ENCODE measurements at places on chromosomes 5 and 9. TPM values are rescaled to one million over a fixed set of nuclear protein-coding genes. Genes with fewer than 3 reads are reported as not detected.
A peak's percentile ranks its signal among the peaks of the same experiment; 100 is the strongest.

TXN gene
- 287 TPM for polyA plus RNA-seq

PCBD2 gene
- polyA plus RNA-seq, result 15.3 TPM

SPATA31A3 gene
- polyA plus RNA-seq, result not detected

TRIM41 gene
- 3.4 TPM for polyA plus RNA-seq

GABRA6 gene
- not detected for polyA plus RNA-seq

ZBTB43 gene
- 38.3 TPM for polyA plus RNA-seq

F12 gene
- polyA plus RNA-seq, result 13.6 TPM

SET gene
- 227 TPM for polyA plus RNA-seq

CYSRT1 gene
- 6.6 TPM for polyA plus RNA-seq

DNA sequence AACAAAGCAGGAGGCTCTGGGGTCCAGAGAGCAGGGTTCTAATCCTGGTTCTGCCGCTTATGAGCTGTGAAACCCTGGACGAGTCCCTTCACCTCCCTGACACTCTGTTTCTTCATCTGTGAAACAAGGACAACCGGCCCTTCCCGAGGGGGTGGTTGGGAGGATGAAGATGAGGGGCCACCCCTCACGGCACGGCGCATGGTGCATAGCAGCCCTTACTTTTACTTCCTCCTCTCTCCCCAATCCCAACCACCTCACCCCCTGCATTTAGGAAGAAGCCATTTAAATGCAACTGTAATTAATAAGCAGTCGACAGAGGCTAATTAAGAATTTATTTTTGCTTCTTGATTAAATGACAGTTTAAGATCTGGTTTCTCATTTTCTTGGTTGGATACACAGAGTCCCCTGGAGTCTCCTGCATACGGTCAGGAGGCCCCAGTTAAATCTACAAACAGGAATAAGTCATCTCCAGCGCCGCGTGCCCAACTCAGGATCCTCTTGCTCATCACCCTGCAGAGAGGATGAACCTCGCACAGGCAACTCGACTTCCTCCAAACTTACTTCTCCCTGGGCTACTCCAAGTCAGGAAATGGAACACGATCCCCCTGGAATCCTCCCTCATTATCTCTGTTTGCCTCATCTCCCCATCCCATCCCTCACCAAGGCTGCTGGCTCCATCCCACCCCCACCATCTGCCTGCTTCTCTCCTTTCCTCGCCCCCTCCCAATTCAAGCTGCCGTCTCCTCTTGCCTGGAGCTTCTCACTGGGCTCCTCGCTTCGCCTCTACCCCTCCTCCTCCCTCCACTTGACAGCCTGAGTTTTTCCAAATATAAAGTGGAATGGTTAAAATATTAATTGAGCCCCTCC, 95.9 kb downstream of the HRH2 start:
- no peak for DNase-seq

- peak; percentile 45 for DNase-seq
Measured at GRCh38 chr9:36165826-36166167, 3.4 kb upstream of the CCIN start.

DNA sequence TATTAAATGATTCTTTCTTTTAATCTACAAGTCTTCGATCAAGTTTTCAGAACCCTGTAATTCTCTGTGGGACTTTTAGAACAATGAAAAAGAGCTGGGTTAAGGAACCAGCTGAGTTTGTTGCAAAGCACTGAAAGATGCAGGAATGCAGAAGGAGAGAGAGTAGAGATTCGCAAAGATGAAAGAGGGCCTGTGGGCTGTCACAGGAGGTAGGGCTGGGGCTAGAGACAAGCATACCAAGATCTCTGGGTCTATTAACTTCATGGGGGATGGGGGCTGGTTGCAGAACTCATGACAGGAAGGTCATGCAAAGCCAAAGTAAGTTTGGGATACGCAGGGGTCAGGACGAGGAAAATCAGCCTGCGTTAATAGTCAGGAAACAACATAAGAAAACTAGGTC, 81.8 kb downstream of the LURAP1L start:
- DNase-seq, result no peak

DNA sequence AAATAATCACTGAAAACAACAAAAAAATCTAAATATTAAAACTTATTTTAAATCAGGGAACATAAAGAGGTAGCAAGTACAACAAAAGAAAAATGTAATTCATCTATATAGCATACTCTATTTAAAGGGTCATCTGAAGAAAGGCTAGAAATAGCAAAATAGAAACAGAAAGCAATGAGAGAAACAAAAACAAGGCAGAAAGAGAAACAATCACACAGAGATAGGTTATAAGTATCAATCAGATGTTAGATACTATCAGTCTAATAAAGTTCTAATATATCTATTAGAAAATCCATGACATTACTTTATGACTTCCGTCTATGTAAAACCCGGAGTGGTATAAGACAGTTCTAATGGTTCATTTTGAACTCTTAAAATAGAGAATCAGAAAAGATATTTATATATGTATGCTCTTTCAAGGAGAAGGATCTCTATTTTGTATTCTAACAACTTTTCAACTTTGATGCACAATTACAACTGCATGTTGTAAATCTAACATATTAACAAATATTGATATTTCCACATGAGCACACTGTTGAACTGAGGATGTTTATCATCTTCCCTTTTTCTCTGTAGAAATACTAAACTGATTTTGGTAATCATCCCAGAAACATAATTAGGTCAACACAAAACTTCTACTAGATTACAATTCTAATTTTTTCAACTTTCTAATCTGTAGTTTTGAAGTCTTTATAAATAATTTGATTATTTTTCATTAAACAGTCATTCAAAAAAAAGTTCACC, 15.8 kb downstream of the RICTOR start:
- no peak for DNase-seq

- DNase-seq, result no peak
Measured at GRCh38 chr9:129692534-129692933, 27.1 kb downstream of the PRRX2 start.

GRCh38 chr9:70435948-70436347, 21.5 kb upstream of the KLF9 start:
- peak; percentile 87 for DNase-seq

- DNase-seq, result no peak
Measured at GRCh38 chr9:68640421-68641089, 64.5 kb upstream of the PIP5K1B start.

DNA sequence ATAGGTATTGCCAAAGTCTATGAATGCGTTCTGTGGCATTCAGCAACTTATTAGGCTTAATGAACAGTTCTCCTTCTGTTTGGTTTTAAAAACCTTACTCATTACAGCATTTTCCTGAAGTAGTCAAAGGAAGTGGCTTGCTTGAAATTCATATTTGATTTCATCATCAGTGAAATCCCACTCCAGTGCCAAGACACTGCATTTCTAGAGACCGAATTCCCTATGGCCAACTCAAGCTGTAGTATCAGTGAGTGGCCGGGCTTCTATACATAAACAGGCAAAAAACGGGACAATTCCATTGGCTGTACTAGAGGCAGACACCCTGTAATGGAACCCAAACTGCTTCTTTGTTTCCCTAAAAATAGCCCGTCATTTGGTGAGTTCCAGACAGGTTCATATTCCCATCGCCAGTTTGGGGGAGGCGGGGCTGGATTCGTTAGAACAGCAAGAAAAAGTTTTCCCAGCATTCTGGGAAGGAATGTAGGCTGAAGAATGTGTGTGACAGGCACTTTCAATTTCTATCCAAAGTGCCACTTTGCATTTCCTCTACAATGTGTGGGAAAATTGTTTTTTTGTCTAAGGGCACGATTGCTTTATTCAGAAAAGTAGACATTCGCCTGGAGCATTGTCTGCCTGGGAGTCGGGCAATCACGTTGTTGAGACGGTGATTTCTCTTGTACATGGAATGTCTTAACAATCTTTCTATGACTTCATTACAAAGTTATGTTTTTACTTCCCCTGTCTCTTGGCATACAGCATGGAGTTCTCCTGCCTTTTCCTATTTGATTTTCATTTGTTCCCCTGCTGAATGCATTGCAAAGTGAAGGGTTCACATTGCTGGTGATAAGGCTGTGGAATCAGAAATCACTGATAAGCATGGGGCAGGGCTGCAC, 141.8 kb upstream of the MAST4 start:
- DNase-seq, result no peak

GRCh38 chr9:88998911-88999310, 7.6 kb downstream of the S1PR3 start:
- peak; percentile 68 for DNase-seq

GRCh38 chr5:76701298-76701697, 14.6 kb upstream of the F2R start:
- DNase-seq, result peak; percentile 79

DNA sequence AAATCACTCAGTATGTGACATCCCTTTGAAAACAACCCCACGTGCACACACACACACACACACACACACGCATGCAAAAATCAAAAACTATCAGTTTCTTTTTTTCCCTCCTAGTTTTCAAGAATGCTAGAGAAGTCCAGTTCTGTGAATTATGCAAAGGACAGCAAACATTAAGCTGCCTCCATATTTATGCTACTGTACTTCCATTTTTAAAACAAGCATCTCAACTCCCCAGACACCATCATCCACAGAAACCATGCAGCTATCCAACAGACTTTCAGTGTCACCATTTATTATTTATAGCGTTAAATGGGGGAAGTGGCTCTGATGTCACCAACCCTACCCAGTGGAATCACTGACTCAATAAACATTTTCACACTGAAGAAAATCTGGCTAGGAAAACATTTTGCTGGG, 1.6 kb downstream of the FBXW11 start:
- DNase-seq, result no peak

- DNase-seq, result no peak
Measured at GRCh38 chr9:100498592-100498991, 25.6 kb downstream of the TMEFF1 start.

DNA sequence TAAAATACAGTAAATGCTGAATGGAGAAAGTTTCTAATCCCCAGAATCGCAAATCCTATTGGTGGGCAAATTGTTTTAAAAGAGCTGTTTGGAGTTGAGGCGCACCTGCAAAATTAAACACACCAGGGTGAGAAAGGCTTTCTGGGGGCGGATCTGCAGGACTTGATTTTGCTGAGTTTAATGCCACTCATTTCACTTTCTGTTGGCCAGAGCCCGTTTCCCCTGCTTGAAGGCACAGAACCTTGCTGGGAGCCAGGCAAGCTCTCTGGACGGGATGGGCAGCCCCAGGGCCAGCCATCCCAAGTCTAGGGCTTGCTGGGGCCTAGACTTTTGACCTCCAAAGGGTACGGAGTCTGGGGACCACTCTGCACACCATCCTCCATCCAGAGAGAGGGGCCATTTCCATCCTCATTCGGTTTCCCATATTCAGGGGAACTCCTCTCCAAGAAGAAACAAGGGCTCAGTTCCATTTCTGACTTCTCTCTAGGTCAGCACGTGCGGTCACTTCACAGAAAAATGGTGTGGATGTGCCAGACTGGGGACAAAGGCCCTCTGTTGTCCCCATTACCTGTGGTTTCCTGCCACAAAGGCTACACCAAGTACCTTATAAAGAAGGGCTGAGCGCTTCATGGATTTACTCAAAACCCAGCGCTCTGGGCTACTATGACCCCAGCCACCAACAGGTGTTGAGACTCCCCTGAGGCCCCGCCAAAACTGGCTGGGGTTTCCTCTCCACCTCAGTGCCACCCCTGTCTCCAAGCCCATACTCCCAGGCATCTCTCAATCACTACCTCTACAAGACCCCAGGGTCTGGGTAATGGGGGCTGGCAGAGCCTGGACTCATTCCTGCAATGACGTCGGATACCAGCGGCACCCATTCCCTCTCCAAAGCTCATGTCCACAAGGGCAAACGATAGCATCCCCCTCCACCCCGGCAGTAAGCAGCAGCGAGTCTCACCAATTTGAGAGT, 170.0 kb downstream of the AUH start:
- DNase-seq, result peak; percentile 23

- DNase-seq, result no peak
Measured at GRCh38 chr9:32877639-32878217, 94.4 kb downstream of the TMEM215 start.

DNA sequence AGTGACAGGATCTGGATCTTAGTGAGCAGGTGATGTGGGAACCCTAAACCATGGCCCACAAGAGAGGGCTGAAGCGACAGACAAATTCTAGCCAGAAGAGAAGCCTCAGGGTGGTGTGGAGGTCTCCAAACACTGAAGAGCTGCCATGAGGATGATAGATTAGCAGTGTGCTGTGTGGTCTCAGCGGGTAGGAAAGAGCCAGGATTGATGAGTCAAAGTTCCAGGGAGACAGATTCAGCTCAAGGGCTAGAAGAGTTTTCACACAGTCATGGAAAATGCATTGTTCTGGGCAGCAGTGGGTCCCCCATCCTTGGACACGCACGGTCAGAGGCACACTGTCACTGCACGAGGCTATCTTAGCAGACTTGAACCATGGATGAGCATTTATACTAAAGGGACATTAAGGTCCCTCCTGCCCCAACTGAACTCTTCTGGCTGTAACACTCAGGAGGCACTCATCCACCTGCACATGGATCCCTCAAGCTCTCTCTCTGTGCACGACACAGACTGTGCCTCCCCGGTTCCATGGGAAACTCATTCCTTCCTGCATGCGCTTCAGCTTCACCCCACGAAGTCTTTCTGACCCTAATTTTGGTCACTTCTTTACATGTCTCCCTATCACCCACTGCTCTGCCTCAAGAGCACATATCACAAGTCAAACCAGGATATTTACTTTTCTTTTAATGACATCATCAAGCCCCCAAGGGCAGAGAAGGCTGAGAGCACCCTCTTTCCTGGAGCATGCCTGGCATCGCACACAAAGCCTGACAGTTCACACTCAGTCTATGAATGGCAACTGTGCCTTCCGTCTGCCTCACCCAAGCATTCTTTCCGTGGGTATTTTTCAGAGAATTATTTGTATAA, 84.8 kb downstream of the TLE1 start:
- DNase-seq, result no peak

- no peak for DNase-seq
Measured at GRCh38 chr5:137705106-137705505, 30.8 kb downstream of the KLHL3 start.

DNA sequence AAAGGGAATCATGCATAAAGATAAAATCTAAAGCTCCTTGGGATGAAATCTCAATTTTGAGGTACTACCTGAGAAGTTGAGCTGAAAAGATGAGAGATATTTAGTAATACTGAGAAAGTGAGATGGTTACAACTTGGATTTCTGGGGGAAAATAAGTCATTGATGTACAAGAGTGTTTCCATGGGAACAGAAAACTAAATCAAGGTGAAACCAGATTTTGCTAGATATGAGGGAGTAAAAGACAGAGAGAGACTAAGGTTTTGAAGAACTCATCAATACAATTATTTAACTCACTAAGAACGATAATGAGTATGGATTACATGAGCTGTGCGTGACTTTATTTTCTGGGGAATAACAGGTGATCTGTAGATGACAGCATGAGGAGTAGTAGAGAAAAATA, 10.2 kb upstream of the ST8SIA4 start:
- DNase-seq, result no peak

DNA sequence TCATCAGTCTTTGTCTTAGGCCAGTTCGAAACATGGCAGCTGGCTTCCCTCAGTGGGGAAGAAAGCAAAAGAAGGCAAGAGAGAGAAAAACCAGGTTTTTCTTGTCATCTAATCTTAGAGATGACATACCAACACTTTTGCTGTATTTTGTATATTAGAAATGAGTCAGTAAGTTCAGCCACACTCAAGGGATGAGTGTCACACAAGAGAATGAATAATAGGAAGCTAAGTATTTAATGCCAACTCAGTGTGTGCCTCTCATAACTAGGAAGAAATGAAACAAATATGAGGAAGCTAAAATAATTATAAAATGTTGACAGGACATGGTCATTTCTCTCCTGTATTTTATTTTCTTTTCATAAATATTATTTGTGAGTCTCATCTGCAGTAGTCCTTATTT, 65.3 kb downstream of the CDH12 start:
- no peak for DNase-seq

Data from cardiac muscle cell (in vitro differentiated cells and primary cell).